ENCODE measurements at places on chromosomes 11 and 22.
A peak's percentile ranks its signal among the peaks of the same experiment; 100 is the strongest.

DNA sequence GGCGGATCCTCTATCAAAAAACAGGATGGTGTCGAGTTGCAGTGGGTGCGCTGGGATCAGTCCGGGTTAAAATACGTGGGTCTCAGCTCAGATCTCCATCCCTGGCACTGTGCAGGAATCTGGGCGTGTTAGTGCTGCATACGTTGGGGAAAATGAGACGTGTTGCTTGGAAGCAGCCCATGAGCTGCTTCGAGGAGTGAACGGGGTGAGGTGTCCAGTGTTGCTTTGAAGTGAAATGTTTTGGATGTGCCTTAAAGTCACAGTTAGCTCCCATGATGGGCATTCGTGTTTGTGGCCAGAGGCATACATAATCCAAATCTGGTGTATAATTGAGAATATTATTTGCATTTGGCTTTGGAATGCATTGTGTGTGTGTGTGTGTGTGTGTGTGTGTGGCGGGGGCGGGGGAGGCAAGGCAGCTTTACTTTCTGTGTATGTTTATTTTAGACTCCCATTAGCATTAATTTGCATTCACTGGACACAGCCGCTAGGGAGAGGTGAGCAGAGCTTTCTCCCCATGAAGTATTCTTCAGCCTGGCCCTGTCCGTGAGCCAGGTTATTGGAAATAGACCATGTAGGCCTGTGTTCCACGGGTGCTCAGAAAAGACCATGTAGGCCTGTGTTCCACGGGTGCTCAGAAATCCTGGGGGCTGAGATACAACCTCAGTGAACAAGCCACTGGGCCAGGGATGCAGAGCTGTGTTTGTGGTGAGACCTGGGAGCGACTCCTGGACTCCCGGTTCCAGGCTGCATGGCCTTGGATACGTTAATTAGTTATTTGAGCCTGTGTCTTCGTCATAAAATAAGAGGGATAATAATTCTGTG, 134.6 kb downstream of the ST3GAL4 start:
- DNase-seq: no peak

DNA sequence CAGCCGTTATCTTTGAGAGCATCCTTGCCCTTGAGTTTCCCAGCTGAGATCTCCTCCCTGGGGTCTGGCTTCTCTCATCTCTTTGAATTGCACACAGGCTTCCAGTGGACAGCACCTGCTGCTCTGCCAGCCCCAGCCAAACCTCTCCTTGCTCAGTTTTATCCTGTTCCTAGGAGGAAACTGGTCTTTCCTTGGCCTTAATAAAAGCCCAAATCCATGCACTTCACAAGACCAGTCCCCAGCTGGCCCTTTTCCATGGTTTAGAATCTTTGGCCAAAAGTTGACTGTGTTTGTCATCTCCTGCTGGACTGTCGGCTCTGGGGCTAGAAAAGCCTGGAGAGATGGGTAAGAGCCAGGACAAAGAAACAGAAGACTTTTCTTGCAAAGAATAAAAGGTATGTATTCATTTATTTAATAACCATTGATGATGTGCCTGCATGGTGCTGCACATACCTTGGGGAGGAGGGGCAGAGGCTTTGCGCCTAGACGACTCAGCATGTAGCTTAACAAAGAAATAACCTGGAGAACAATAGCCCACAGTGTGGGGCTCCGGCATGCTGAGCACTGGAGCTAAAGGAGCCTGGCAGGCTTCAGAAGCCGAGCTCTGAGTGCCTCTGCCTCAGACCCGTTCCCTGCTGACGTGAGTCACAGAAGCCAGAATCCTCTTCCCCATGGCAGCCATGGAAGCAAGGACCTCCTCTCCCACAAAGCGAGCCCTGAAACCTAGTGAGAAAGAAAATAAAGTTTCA, 319.3 kb upstream of the B3GAT1 start:
- DNase-seq: no peak

- no peak for DNase-seq
These were observed 327.7 kb downstream of the TENM4 start for GRCh38 chr11:79113054-79113690.

GRCh38 chr11:57649826-57650738, at the start of gene YPEL4:
YPEL4 (minus strand) TSS chr11:57649912; CDS start chr11:57647107, 2,805 bp downstream.
- DNase-seq: peak; percentile 67

GRCh38 chr11:46075168-46075567, 46.1 kb downstream of the PHF21A start:
- no peak for DNase-seq
